ENCODE measurements at places on chromosomes 12 and 14.

DNA sequence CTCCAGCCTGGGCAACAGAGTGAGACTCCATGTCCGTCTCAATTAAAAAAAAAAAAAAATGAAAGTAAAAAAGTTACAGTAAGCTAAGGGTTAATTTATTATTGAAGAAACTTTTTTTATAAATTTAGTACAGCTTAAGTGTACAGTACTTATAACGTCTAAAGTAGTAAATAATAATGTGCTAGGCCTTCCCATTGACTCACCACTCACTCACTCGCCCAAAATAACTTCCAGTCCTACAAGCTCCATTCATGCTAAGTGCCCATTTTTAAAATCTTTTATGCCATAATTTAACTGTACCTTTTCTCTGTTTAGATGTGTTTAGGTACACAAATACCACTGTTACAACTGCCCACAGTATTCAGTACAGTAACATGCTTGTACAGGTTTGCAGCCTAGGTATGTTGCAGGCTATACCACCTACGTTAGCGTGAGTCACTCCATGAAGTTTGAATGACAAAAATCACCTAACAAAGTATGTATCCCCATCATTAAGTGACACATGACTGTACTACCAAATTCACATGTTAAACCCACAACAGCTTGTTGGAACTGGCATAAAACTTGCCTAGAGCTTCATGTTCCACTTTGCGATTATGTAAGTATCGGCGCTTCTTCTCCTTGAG, 10.7 kb downstream of the KANSL2 start:
- DNase-seq: no peak

GRCh38 chr12:65532764-65533163, 254.3 kb downstream of the MSRB3 start:
- no peak for DNase-seq

DNA sequence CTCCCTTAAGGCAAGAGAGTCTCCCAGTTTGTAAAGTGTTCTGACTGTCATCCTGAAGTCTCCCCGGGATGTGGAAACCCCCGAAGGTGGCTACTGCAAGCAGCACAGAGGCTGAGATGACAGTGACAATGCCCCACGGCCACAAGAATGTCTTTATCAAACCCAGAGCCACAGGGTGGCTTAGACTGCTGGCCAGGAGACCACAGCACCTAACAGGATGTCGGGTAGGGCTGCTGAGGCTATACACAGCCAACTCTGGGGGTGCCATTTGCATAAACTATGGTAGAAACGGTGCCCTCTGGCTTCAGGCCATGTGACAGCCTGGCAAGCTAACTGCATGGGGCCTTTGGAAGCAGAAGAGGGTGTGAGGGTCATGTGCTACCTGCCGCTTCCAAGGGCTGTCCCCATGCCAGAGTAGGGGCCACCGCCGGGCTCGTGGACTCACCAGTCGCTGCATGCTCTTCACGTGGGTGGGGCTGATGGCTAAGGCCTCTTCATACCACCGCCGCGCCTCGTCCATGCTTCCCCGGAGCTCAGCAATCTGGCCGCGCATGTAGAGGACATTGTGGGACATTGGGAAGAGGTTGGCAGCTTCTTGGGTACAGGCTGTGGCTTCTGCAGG, 180.9 kb downstream of the CALM1 start:
- DNase-seq: no peak

DNA sequence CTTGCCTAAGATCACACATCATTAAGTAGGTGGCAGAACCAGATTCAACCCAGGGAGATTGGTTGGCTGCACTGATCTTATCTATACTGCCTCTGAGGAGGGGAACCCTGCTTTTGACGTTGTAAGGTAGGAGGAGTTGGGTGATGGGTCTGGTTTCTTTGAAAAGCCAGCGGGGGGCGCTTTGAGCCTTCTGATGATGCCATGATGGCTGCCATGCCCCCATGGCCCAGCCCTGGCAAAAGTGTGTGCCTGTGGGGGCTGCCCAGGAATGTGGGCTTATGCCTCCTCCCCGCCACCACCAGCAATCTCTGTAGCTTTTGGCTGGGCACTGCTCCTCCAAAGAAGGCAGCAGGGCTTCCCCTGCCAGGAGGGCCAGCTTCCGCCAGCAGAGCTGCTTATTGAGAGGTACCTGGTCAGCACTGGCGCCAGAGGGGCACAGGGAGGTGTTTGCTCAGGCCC, 224.3 kb downstream of the SLC41A2 start:
- peak; percentile 22 for DNase-seq

DNA sequence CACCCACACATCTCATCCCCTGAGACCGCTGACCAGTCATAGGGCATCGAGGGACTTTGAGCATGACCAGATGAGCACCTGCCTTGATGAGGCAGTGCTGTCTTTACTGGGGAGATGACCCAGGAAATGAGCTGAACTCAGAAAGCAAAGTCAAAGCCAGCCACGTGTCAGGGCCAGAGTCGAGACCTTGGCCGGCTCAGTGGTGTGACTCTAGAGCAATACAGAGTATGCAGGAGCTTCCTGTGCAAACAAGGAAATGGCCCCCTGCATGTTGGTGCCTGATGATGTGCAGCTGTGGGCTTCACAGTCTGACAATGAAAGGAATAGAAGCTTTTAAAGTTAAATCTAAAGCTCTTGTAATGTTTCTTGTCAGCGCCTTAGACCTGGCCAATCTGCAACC, 332.9 kb downstream of the PCNX1 start:
- DNase-seq: peak; percentile 5

- no peak for DNase-seq
These were observed 211.6 kb downstream of the DUSP6 start for GRCh38 chr12:89140602-89141238.

GRCh38 chr14:73763396-73763795, 49.2 kb upstream of the PNMA1 start:
- DNase-seq: no peak

GRCh38 chr12:74984631-74985030, 225.0 kb downstream of the KCNC2 start:
- no peak for DNase-seq

DNA sequence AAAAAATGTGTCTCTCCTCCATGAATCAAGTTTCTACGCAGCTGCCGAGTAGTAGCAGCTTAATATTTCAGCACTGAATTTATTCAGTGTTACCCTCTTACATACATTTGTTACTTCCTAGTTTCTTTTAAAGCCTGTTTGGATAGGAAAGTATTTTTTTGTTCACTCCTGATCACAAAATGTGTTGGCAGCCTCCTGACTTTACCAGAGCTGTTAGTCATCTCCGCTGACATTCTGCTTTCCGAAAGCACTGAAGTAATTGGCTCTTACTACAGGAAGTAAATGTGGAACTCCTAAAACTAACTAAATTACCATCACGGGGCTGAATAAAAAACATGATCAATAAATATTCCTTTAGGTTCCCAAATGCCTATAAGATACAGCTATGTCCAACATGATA, 225.5 kb downstream of the EPS8 start:
- no peak for DNase-seq

DNA sequence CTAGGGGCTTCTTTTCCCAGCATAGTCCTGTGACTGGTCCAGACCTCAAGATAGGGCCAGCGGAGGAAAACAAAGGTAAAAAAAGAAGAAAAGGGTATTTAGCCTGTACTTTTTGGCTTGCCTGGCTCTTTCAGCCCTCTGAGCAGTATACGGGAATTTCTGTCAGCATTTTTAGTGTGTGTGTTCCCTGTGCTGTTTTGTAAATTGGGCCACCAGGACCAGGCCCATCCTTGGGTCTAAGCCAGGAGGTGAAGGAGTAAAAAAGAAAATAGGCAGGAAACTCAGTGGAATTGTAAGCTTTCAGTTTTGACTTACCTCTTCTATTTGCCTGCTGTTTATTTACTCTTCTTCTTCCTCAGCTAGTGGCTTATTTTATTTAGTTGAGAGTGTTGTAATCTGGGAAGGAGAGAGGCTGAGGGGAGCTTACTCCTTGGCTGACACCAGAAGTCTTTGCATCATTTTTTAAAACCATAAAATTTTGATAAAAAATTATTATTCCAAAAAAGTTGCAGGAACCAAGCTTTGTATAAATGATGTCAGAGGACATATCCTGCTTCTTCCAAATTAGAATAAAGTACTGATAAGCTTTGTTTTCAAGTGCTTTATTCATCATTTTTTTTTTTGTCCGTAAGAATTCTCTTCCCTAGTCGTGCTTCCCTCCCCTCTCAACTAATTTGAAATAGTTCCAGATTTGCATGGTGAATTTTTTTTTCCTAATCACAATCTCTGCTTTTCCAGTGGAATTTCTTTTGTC, 63.7 kb downstream of the DIP2B start:
- DNase-seq: no peak

- DNase-seq: no peak
These were observed 30.4 kb upstream of the GZMB start for GRCh38 chr14:24664366-24664765.

All from OCI-LY7 (cell line).